ENCODE measurements at places on chromosomes 2 and 18. TPM values are rescaled to one million over a fixed set of nuclear protein-coding genes. Genes with fewer than 3 reads are reported as not detected.

DNA sequence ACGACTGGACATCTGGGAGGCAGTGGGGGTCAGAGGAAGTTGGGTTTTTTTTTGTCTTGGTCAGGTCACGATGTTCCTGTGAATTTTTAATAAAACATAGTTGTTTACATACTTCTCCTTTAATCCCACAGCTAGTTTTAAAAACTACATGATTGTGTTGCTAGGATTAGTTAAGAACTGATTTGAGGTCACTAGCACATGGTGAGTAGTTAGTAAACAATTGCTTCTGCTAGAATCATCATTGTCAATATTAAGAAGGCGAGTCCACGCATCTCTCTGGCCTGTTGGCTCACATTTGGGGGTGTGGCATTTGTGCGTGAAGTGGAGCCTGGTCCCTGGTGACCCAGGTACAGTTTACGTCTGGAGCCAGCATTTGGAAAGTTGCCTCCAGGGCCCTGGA lies 59.4 kb downstream of the AGAP1 start:
- no peak for DNase-seq

- DNase-seq: no peak
These were observed 19.0 kb downstream of the CLUL1 start for GRCh38 chr18:615773-616172.

Gene IL36B
- total RNA-seq: not detected

Gene CD8B
- 1.0 TPM for total RNA-seq

GRCh38 chr2:47558768-47559684 lies 156.1 kb downstream of the MSH2 start:
- no peak for DNase-seq

All from liver (tissue), 10 donors.